Immature natural killer cell (primary cell): ENCODE measurements at places on chromosomes 5 and 9. TPM values are rescaled to one million over a fixed set of nuclear protein-coding genes. Genes with fewer than 3 reads are reported as not detected.

DAB2IP gene
- polyA plus RNA-seq = 0.06 TPM

FCN2 gene
- polyA plus RNA-seq = not detected

CFAP90 gene
- not detected for polyA plus RNA-seq

IFNA21 gene
- polyA plus RNA-seq = not detected
